ENCODE measurements at places on chromosomes 12 and 14.
A peak's percentile ranks its signal among the peaks of the same experiment; 100 is the strongest.

DNA sequence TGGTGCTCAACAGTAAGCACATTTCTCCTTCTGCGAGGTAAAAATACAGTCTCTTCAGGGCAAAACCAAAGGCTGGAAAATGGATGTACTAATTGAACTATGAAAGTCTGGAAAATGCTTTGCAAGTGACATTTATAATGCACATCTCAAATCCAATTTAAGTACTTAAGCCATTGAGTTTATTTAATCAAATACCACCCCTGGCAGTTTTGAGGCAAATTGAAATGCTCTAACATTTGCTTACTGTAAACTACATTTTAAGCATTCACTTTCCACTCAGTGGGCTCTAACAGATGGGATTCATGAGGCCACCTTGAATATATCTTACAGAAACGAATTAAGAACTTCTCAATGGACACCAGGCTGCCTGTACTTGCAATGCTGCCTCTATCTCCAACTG is 69.7 kb downstream of the HELB start:
- no peak for DNase-seq

- DNase-seq, result no peak
Observed at GRCh38 chr12:75207338-75208083, 2.1 kb downstream of the KCNC2 start.

DNA sequence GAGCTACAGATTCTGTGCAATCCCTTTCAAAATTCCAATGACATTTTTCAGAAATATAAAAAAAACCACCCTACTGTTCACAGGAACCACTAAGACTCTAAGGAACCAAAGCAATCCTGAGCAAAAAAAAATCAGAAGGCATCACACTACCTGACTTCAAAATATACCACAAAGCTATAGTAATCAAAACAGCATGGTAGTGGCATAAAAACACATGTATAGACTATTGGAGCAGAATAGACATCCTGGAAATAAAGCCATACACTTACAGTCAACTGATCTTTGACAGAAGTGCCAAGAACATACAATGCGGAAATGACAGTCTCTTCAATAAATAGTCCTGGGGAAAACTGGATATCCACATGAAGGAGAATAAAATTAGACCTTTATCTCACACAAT is 56.5 kb downstream of the EGLN3 start:
- DNase-seq, result no peak

- DNase-seq, result peak; percentile 90
Observed at GRCh38 chr12:121797937-121798786, 4.7 kb upstream of the RHOF start.

GRCh38 chr14:88005978-88006851 is 1.3 kb downstream of the GPR65 start:
- no peak for DNase-seq

- DNase-seq, result no peak
Observed at GRCh38 chr12:50279501-50279900, 3.8 kb downstream of the LIMA1 start.

GRCh38 chr12:26077915-26078702 is 46.7 kb downstream of the BHLHE41 start:
- DNase-seq, result no peak

DNA sequence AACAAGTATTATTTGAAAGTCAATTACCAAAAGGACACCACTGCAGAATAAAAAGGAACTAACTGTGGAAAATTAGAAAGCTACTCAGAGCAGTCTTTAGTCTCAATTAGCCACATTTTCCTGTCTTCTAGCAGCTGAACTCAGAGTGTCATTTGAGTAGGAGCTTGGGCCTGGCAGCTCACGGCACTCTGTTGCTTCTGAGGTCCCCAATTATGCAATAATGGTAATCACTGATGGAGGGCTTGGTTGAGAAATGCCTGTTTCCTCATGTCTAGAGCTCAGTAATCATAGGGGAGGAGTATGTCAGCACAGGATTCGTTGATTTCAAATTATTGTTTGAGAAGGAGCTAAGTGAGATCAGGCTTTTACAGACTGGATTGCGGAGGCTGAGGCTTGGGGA is 108.6 kb downstream of the VRK1 start:
- no peak for DNase-seq

GRCh38 chr14:22565391-22565945 is 23.6 kb downstream of the DAD1 start:
- DNase-seq, result no peak

DNA sequence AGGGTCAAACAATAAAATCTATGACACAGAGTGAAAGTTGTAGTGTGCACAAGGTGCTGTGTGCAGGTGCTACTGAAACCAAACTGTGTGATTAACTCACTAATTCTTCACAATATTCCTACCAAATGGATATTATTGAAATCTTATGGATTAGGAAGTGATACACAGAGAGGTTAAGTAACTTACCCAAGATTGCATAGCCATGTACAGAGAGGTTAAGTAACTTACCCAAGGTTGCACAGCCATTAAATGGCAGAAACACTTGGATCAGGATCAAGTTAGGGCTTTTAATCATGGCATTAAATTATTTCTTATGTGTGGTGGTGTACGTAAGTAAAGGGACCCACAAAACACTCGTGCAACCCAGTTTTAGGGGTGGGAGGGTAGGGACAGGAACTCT is 771.4 kb downstream of the AACS start:
- DNase-seq, result no peak

- no peak for DNase-seq
Observed at GRCh38 chr14:85217412-85217811, 312.5 kb upstream of the FLRT2 start.

- no peak for DNase-seq
Observed at GRCh38 chr12:63045020-63045860, 105.8 kb downstream of the AVPR1A start.

DNA sequence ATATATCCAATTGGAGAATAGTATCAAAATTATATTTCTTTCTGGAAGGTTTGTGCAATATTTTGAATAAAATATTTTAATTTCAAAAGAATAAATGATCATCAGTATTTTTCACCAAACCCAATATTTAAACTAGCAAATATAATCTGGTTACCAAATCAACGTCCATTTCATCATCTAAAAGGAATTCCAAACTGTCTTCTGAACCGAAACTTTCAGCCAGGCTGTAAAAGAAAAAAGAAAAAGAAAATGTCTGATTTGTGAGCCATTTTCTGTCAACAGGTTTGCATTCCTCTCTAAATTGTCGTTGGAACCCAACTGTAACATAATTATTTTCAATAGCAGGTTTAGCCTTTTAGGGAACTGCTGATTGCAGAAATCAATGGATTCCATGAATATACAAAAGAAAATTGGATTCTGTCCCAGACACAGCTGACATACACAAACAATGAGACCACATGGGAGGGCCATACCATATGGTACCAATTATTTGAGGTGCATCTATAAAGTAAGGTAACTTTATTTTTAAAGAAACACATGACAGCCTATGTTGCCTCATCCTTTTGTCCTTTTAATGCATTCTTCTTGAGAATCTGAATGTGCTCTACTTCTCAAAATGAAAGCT is 22.7 kb downstream of the SNRPF start:
- DNase-seq, result no peak

DNA sequence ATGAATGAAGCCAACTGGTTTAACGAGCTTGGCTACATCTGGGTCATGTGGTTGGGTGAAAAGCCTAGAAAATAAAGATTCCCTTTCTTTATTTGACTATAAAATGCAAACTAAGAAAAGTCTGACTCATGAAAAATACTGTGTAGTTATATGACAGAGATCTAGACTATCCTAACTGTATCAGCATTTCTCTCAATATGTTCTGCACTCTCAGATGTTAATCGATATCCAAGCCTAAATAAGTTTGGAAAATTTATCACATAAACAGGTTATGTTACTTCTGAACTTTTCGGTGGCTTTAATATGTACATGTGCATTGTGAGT is 133.1 kb downstream of the DAAM1 start:
- no peak for DNase-seq

GRCh38 chr14:92499234-92499633 is 14.3 kb upstream of the RIN3 start:
- DNase-seq, result no peak

DNA sequence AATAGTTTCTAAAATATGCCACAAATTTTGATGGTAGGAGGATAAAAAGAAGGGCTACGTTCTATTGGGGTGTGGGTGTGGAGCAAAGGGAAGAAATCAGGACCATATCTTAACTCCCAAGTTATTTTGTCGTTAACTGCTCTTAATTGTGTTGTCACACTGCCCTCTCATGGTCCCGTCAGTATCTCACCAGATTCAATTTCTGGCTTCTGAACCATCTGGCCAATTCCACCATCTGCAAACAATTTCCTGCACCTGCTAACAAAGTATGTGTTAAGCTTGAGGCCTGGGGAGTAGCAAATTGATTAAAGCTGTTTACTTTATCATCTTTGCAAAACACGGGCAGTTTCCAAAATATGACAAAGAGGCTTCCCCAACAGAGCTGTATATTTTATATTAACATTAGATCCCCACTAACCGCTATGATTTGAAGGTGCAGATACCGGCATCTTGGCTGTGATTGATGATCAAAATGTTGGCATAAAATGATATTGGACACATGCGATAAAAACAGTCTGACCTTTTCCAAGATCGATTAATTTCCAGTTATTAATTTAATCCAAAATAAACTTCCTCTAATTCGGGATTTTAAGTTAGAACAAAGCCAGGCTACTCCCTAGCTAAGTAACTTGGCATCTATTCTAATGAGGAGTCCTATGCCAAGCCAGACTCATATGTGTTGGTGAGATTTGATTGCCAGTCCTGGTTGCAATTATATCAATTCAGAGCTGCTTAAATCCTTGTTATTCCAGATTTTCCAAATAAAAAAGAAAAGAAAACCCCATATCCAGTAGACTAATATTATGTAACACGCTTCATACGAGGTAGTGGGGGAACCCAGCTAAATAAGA is 6.9 kb upstream of the DNM1L start:
- DNase-seq, result peak; percentile 69

DNA sequence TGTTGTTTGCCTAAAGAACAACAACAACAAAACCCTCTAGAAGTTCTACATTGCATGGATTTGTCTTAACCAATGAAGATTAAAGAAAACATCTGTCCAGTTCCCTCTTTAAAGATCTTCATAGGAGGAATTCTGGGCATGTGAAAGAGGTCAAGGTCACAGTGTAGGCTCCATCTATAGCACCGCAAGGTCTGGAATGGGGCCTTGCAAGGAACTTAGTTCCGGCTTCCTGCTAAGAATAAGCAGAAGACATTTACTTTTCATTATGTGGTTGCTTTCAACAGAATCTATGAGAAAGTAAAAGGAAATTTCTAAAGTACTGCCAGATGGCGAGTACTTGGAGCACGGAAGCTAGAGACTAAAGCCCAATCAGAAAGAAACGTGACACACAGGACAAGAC is 57.2 kb upstream of the GNPNAT1 start:
- DNase-seq, result no peak

DNA sequence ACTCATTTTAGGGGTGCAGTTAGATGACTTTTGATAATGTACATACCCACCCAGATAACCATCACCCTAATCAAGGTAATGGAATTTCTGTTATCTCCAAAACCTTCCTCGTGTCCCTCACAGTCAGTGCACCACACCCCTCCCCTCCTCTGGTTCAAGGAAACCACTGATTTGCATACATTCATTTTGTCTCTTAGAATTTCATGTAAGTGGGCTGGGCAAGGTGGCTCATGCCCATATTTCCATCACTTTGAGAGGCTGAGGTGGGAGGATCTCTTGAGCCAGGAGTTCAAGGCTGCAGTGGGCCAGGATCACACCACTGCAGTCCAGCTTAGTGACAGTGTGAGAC is 15.7 kb downstream of the ADIPOR2 start:
- no peak for DNase-seq

GRCh38 chr12:28460420-28461130 is 270.3 kb downstream of the CCDC91 start:
- DNase-seq, result no peak

- no peak for DNase-seq
Observed at GRCh38 chr14:90045616-90046015, 16.2 kb upstream of the KCNK13 start.

DNA sequence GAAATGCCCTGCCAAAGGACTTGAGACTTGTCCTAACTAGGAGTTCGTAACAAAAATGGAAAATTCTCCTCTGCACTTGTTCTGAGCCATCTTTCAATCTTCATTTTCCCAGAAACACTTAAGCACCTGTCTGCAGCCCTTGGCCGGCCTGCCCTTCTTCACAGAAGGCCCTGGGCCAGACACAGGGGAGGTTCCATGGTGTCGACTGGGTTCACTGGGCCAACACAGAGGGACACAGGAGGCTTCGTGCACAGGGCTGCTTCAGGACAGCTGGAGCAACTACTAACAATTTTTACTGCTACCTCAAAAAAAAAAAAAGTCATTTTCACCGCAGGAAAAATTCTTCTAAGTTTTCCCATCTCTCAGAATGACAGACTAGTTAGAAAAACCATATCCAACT is 19.6 kb downstream of the NID2 start:
- no peak for DNase-seq

DNA sequence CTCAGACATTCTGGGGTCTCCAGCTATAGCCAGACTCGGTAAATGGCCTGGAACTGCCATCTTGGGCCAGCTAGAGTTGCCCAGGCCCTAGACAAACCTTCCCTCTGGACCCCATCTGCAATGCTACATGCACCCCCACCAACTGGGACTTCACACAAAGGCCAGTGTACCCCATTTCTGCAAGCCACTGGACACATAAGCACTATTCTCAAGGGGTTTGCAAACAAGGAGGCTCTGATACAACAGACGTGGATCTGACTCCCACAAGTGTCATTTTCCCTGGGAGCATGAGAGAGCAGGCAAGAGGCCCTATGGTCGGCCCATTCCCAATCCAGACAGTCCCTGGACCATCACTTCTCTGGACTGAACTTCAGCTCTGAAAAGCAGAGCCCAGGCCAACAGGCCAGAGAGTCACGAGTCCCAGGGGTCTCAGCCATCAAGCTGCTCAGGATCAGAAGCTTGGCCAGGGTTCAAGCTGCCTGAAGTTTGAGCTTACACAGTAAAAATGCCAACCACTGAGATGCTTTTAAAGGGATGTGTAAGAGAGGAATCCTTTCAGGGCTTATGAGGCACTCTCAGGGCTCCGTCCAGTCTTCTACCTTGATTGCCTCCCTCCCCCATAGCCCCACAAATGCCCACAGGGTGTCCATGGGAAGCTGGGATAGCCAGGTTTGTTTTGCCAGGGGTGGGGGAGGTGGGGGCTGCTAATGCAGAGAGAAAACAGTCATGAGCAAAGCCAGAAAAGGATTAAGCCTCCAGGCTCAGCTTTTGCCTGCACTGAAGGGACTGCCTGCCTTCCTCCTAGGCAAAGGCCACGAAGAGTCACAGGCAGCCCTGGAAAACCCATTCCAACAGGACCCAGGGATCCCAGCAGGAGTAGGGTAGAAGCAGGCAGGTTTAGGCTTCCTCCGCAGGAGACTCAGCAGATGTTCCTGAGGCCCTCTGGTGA is 31.7 kb upstream of the PNMA1 start:
- no peak for DNase-seq

DNA sequence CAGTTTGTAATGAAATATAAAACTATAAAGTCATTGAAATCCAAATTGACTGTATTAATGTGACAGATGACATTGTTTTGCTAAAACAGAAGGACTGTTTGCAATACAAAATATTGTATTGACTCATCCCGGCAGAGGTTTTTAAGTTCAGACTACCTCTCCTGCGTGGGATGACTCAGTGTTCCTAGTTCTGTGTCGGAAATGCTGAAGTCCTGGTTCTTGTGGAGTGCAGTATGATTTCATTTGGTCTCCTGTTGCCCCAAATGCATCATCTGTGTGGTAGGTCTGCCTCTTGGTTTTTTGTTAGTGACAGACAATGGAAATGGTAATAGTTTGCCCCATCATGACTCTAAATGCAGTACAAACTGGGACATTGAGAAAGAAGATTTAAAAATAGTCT is 27.8 kb downstream of the PELI2 start:
- DNase-seq, result no peak

All from small intestine (tissue), 16 donors.